ENCODE measurements at places on chromosomes 2 and 18. TPM values are rescaled to one million over a fixed set of nuclear protein-coding genes. Genes with fewer than 3 reads are reported as not detected.

DNA sequence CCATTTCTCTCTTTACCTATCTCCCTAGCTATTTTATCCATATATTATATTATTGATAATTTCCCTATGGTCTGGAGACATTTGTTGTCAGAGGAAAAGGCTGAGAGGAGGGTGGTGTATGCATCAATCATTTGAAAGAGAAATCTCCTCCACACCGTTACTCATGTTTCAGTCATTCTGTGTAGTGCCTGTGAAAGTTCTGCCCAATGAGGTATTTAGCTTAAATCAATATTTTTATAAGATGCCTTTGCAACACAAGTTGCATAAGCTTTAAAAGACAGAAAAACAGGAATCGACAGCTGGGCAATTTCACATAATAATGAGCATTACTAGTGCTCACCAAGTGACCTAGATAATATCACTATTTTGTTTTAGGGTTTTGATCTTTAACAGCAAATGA is 363.7 kb upstream of the FSIP2 start:
- DNase-seq, result peak; percentile 63

DNA sequence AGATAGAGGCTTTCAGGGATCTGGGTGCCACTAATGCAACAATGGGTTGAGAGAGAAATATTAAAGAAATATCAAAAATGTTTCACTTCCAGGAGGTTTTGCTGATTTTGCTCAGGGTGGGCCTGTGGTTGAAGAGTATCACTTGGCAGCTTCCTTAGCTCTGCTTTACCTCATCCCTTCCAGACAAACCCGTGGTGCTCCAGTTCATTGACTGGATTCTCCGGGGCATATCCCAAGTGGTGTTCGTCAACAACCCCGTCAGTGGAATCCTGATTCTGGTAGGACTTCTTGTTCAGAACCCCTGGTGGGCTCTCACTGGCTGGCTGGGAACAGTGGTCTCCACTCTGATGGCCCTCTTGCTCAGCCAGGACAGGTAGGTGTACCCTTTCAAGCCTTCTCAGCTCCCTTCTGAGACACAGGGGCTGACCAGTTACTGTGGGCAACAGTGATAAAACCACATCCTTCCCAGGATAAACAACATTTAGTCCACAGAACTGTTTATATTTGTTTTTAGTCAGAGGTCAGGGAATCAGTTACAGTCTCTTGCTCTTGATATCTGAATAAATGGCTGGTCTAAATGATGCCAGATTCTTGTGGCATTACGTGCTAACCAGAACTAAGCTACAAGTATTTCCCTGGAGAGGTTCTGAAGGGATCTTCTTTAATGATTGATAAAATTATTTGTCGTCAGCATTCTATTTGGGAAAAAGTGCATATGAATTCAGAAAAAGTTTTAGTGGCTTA is 7.0 kb downstream of the SLC14A1 start:
- DNase-seq, result no peak

DNA sequence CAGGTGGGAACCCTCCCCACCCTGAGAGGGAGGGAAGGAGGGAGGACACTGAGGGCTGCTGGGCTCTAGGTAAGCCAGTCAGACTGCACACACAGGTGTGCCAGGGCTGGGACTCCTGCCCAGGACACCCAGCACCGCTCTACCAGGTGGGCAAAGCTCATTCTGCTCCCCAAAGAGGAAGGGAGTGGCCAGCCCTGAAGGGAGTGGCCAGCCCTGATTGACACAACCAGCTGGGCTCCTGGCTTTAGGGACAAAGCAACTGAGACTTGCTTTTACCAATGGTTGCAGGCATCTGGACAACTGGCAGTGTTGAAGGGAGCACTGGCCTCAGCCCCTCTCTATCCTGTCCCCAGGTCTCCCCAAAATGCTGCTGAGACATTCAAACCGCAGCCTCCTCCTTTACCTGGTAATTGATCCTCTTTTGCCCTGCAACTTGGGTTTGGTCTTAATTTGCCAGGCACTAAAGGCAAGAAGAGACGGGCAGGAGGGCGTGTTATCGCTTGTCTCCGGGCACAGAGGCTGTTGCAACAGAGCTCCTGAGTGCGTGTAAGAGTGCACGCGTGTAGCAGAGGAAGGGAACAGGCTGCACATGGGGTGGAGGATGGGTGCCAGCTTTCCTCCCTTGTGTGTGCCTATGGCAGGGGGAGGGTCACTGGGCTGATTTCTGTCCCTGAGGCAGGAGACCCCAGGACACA is 14.5 kb upstream of the FOSL2 start:
- peak; percentile 93 for DNase-seq

- no peak for DNase-seq
Observed at GRCh38 chr2:59888015-59888414, 665.4 kb downstream of the BCL11A start.

GRCh38 chr2:154097833-154098398 is 226.2 kb downstream of the GALNT13 start:
- no peak for DNase-seq

DNA sequence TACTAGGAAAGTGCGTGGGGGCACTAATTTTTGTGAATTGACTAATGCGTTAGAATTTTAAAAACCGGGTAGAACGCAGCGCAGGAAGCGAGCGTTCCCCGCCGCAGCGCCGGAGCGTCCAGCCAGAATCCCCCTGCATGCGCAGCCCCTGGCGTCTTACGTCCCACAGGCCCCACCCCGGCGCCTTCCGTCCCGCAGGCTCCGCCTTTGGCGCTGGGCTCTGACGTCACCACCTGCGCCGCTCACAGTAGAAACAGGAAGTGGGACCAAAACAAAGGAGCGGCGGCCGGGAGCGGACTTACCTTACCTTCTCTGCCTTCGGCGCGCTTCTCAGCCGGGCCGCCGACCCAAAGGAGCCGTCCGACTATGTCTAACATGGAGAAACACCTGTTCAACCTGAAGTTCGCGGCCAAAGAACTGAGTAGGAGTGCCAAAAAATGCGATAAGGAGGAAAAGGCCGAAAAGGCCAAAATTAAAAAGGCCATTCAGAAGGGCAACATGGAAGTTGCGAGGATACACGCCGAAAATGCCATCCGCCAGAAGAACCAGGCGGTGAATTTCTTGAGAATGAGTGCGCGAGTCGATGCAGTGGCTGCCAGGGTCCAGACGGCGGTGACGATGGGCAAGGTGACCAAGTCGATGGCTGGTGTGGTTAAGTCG is at the start of gene CHMP1B:
CHMP1B (plus strand) TSS at position 268 of the 660 bp plus-strand sequence; CDS start at position 367, 99 bp downstream.
- DNase-seq, result peak; percentile 95

DNA sequence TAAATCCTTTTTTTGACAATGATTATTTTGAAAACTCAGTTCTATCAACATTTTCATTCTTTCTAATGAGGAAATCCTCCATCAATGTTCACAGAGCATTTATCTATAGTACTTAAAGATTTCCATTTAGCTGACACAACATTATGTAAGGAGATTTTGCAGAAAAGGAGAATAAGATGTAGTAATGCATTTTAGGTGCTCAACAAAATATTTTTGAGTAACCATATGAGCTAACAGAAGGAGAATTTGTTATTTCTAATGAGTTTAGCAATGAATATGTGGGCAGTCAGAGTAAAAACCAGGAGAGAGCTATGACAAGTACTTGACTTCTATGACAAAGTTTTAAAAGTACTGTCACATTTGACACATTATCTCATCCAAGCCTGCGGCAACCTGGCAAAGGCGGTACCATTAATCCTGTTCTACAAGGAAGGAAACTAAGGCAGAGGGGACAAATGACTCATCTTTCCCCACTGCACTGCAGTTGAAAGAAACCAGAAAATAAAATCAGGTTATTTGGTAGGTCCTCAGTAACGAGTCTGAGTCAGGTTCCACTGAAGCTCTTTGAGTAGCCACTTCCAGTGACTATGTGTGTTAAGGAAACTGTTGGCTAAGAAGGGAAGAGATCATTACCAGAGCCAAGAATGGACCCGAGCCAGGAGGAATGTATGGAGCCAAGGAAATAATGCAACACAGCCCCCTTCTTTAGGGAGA is 134.1 kb upstream of the ITGB6 start:
- peak; percentile 76 for DNase-seq

DNA sequence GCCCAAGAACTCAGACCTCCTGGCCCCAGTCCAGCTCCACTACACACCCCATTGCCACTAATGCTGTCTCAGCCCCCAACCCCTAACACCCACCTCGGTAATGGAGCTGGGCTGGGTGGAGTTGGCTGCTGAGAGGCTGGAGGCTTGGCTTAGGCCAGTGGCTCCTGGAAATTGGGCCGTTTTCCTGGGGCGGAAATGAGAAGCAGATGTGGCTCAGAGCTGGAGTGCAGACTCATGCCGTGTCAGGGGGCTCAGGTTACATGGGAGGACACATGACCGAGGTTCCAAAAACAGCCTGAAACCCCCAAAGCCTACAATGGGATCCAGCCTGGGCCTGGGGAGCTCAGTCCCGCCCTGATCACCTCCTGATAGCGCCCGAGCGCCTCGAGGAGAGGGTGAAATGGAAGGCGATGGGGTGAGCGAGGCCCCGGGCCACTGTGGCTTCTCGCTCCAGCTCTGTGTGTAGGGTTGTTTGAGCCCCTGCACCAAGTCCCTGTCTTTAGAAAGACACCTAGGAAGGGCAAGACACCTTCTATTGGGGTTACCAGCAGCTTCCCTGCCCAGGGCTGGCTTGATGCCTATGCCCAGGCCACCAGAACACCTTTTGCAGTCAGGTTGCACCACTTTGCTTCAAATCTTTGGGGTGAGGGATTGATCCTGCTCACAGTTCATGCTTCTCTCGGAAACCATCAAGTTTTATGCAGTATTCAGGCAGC is 175.7 kb upstream of the HAAO start:
- DNase-seq, result no peak

DNA sequence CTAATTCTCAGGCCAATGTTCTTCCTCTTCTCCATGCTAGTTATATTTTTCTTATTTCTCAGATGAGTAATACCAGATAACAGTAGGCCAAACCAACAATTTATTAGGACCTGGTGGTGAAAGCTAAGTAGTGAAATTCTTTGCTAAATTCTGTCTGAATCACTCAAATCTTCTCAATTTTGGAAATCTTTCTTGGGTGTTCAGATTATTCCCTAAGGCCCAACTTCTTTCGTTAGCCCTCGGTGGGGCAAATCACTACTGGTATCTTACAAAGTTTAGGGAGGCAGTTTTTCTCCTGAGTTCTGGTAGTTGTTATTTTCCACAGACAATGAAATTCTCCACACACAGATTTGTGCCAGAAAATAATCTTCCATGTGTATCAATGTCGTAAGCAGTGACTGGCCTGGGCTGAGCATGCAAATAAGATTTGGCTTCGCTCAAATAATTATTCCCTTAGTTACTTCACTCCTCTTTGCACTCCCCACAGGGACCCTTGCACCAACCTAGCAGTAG is 443.5 kb upstream of the SLC14A2 start:
- no peak for DNase-seq

GRCh38 chr2:202423139-202423538 is 47.0 kb downstream of the BMPR2 start:
- DNase-seq, result no peak

DNA sequence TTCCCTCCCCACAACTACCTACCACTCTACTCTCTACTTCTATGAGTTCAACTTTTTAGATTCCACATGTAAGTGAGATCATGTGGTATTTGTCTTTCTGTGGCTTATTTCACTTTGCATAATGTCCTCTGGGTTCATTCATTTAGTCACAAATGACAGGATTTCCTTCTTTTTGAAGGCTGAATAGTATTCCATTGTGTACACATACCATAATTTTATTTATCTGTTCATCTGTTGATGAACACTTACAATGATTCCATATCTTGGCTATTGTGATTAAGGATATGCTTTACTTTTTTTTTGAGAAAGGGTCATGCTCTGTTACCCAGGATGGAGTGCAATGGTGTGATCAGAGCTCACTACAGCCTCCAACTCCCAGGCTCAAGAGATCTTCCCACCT is 73.6 kb downstream of the ICA1L start:
- no peak for DNase-seq

- DNase-seq, result no peak
Observed at GRCh38 chr2:109225170-109225782, 96.3 kb downstream of the SH3RF3 start.

GRCh38 chr2:3578987-3579386 is 3.9 kb downstream of the RPS7 start:
- no peak for DNase-seq

- no peak for DNase-seq
Observed at GRCh38 chr18:34834897-34835296, 124.8 kb downstream of the DTNA start.

DNA sequence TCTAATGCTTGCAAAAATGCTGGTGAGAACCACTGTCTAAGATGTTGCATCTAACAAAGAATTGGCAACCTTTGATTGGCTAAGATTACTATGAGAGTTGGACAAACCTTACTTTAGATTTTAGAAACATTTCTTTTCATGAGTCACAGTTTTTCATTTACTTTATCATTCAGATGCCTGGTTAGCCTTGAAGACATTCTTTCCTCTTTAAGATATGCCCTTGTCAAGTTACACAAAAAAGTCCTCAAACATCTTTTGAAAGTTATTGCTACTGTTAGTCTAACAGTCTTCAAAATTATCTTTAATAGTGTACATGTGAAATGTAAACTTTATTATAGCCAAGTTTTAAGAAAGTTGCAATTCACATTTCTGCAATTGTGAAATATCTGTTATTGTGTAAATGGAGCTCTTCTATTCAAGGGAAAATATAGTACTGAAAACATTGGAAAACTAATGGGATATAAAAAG is 276.3 kb downstream of the RND3 start:
- DNase-seq, result peak; percentile 16

DNA sequence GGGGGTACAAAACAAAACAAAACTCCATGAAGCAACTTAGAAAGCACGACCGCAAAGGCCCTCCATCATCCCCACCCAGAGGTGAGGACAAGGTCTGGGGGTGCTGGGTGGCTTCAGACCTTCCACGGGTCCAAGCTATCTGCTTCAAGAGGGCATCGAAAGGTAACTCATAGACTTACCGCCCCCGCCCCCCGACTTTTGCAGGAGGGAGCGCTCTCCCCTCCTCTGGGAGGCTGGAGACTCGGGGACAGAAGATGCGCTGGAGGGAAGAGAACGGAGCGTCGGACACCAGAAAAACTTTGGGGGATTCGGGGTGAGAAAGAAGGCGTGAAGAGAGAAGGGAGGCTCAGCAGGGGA is 300 bp upstream of the STON1 start:
- no peak for DNase-seq

GRCh38 chr18:57438743-57439608 is 3.8 kb downstream of the ONECUT2 start:
- DNase-seq, result no peak

- no peak for DNase-seq
Observed at GRCh38 chr18:59613903-59614302, 83.3 kb downstream of the CCBE1 start.

- DNase-seq, result no peak
Observed at GRCh38 chr2:152781175-152781574, 62.8 kb downstream of the ARL6IP6 start.

The LOXHD1 gene
- total RNA-seq, result not detected

The MROH2A gene
- not detected for total RNA-seq

The HOXD8 gene
- not detected for total RNA-seq

The PIK3C3 gene
- total RNA-seq, result 50.5 TPM
